CD4-positive, alpha-beta T cell treated with Interferon gamma for 1 hour (primary cell): ENCODE measurements at places on chromosomes 6 and 20.
A peak's percentile ranks its signal among the peaks of the same experiment; 100 is the strongest.

- no peak for DNase-seq
Observed at GRCh38 chr6:80098392-80098791, 8.1 kb upstream of the BCKDHB start.

DNA sequence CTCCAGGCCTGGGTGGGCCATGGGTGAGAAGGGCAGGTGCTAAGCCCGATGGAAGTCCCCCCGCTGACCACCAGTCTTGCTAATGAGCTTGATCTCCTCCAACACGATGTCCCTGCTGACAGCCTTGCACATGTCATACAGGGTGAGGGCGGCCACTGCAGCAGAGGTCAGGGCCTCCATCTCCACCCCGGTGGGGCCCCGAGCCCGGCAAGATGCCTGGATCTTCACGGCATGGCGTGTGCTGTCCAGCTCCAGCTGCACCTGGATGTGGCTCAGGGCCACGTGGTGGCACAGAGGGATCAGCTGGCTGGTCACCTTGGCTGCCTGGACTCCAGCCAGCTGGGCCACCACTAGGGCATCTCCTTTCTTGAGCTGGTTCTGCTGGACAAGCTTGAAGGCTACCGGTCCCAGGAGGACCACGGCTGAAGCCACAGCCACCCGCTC lies 27.9 kb downstream of the MOCS1 start:
- DNase-seq, result no peak

GRCh38 chr6:13795041-13795750 lies 19.2 kb downstream of the MCUR1 start:
- DNase-seq, result peak; percentile 69

DNA sequence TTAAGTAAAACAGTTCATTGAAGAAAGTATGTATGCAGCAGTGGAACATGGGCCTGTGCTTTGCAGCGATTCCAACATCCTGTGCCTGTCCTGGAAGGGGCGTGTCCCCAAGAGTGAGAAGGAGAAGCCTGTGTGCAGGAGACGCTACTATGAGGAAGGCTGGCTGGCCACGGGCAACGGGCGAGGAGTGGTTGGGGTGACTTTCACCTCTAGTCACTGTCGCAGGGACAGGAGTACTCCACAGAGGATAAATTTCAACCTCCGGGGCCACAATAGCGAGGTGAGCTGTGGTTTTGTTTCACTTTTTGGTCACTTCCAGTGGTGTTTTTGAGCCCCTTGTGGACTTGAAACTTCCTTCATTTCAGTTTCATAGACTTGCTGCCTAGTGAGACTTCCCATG lies 1.7 kb downstream of the TULP4 start:
- peak; percentile 24 for DNase-seq

DNA sequence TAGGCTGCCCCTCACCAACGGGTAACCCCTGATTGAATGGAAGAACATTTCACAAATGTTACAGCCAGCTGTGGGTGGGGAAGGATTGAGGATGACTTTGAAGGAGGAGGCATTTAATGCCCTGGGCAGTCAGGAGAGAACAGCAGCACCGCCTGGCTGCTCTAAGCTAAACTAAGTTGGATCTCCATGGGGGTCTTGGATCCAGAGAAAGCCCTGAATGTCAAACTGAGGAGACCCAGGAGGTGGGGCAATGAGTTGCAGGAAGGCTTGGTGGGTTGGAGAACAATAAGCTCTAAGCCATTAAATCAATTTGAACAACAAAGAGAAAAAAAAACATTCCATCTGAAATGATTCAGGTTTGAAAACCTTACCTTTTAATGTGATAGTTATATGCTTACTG lies 35.4 kb downstream of the TMX4 start:
- DNase-seq, result no peak

- DNase-seq, result no peak
Observed at GRCh38 chr6:56497240-56497639, 145.4 kb downstream of the DST start.

DNA sequence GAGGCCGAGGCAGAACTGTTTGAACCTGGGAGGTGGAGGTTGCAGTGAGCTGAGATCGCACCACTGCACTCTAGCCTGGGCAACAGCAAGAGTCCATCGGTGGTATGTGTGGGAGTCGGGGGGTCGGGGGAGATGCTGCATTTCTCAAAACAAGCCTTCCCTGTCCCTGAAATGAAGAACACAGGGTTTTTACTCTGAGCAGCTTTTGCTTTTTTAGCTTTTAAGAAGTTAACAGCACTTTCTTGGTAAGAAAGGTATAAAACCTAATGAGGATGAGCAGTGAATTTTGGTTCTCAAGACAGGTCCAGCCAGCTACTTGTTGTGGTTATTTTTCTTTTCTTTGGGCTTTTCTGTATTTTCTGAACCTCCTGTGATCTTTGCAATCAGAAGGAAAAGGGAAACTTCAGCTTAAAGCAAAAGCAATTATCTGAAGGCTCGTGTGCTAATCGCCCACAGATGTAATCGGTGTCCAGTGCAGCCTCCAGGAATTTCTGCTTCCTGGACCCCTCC lies 3.7 kb downstream of the RPL10A start:
- no peak for DNase-seq

GRCh38 chr20:52922436-52922835 lies 49.7 kb upstream of the TSHZ2 start:
- DNase-seq, result no peak

DNA sequence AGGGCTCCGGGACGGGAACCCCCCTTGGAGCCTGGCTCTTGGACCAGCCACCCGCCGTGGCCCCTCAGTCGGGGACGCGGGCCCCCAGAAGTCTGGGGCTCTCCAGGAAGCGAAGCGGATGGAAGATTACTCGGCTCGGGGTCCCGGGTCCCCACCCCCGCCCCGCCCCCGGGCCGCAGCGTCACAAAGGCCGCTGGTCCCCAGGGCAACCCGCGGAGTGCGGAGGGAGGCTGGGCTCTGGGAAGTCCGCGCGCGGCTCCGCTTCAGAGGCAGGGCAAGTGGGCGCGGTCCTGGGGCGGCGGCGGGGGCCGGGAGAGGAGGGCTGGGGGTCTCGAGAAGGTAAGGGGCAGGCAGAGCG lies at the start of gene FNDC11:
FNDC11 (plus strand) TSS at position 227 of the 358 bp plus-strand sequence. CDS start 1,505 bp downstream, outside the sequence.
- peak; percentile 69 for DNase-seq

GRCh38 chr6:20879526-20879925 lies 345.3 kb downstream of the CDKAL1 start:
- DNase-seq, result no peak

DNA sequence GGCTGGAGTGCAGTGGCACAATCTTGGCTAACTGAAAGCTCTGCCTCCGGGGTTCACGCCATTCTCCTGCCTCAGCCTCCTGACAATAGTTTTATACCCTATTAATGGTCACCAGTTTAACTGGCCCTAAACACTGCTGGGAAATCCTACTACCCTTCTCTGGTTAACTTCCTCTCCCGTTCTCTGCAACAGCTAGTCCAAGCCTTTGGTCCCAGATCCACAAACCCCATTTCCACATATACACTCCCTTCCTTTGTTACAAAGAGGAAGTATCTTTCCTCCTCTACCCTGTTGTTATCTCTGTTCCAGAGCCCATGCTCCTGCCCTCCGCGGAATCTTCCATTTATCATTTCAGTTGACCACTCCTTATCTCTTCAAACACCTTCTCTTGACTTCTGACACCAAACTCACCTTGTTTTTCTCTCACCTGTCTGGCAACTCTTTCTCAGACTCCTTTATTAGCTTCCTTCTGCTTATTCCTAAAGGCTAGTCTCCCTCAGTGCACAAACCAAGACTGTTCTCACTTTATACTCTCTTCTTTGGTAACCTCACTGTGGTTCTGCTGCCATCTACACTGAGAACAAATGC lies 25.0 kb upstream of the TBC1D22B start:
- no peak for DNase-seq

DNA sequence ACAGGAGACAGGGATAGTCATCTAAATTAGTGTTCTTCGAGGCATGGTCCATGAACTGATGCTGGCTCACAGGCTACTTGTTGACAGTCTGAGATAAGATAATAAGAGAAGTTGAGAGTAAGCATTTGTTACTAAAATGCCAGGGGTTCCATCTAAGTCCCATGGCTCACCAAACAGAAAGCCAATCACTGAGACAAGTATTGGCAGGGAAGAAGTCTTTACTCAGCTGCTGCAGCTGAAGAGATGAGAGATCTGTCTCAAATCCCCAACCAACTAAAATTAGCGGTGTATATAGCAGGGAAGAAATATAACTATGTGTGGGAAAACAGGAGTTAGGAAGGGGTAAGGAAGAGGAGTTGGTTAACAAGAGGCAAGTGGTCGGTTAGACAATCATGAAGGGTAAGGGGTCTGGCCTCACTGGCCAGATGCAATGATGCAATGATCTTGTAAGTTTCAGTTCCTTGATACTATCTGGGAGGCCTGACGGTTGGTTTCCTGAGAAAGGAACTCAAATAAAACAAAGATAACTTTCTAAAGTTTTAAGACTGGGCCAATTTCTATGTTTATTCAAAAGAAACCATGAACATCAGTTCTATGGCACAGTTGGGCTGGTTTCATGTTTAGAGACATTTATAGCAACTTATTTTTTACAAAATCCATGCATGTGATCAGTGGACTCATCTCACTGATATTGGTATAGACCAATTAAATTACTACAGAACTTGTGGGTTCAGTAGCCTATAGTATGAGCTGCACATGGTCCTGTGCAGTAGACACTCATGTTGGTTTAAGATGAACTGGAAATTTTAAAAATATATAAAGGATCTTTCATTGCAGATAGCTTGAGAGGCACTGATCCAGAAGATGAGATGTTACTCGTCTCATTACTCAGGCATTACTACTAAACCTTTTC lies 9.9 kb upstream of the HEBP2 start:
- DNase-seq, result no peak

DNA sequence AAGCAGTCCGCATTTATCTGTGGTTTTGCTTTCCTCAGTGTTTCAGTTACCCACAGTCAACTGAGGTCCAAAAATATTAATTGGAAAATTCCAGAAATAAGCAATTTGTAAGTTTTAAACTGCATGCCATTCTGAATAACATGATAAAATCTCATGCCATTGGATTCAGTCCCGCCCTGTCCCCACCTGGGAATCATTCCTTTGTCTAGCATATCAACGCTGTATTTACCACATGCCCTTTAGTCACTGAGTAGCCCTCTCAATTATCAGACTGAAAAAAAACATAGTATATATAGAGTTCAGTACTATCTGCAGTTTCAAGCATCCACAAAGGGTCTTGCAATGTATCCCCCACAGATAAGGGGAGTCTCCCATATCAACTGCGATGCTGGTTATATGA lies 17.1 kb downstream of the RANBP9 start:
- no peak for DNase-seq

- no peak for DNase-seq
Observed at GRCh38 chr20:58003525-58003924, 224.9 kb downstream of the ANKRD60 start.

DNA sequence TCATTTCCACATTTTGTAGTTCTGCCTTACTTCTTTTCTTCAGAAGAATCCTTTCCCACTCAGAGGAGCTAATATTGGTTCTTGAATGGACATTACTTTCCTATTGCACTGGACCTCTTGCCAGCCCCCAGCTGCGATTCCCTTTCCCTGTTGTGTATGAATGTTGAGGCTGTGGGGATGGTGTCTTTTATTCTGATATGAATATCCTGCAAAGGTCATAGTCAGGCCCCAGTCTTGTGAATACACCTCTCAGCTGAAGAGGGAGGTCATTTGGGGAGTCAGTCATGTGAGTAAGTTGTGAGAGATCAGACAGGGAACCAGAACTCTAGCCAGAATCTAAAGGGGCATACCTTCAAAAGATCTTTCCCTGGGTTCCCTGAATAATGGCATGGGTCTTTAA lies 32.6 kb upstream of the OSTM1 start:
- no peak for DNase-seq

DNA sequence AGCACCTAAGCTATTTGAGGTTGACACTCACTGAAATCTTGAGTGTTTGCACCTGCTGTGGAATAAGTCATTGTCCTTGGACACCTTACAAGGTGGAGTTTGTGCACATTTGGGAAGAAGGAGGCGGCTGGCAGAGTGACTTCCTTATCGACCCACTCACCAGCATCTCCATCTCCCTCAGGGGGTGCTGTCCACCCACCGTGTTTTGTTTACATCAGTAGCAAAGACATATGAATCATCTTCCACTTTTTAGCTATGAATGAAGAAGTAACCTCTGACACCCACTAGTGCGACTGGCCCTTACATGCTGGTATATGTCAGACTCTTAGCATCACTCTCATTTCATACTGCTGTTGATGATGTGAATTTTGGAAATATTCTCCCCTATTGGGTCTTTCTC lies 119.5 kb upstream of the SGK1 start:
- DNase-seq, result peak; percentile 63

GRCh38 chr6:57255451-57256169 lies 33.5 kb upstream of the RAB23 start:
- DNase-seq, result no peak

DNA sequence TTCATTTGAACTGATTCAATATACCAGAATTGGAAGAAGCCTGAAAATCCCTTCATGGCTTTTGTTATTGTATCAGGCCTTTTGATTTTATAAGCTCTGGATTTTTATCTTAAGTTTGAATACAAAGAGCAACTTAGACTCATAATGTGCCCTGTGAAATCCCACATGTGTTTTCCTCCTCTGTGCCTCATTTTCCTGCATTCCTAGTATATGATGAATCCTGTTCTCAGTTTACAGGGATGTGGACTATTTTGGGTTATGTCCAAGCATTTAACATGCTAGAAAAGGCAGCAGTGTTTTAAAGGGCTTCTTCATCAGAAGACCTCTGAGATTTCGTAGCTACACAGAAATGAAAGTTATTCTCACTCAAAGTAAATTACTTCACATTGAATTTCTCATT lies 455.0 kb downstream of the RFPL4B start:
- no peak for DNase-seq

DNA sequence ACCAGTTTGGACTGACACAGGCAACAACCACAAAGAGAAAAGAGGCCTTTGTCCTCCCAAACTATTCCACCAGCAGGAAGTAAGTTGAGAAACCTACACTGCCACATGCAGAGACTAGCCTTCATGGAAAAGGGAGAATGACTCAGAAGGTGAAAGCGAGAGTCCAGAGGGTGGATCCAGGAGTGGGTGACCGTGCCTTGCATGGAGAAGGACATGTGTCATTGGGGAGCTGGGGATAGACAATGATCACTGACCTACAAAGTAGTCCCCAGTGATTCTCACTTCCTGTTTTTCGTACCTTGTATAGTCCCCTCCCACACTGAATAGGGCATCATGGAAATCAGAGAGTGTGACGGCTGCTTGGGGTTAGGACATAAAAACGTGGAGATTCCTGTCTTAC lies 91.9 kb downstream of the MYLK4 start:
- DNase-seq, result peak; percentile 16

DNA sequence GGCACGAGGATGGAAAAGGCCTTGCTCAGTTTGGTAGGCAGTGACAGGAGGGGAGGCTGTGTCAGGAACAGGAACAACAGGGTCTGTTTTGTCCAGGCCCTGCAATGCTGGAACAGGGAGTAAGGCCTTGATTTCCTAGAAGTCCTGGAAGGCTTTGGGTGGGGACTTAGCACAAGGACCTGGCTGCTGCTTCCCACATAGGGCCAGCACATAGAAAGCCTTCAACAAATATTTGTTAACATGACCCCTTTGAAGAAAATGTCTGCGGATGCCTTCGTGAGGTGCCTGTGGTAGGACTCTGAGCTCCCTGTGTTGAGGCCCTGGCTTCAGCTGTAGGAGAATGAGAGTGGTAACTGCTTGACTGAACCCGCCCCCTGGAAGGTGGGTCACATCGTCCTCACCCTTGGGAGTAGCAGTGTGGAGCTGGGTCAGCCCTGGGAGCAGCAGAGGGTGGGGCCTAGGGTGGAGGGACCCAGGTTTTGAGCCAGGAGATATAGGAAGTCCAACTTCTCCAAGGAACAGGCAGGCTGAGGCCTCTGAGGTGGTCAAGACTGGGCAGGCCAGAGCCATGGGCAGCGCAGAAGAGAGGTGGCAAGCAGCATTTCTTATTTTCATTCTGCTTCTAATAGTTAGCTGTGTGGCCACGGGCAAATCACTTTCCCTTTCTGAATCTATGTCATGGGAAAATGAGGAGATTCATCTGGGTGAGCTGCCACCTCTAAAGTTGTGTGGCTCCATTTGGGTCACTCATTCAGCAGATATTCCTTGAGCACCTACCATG lies 50.0 kb downstream of the CNBD2 start:
- DNase-seq, result no peak
